Umbilical cord (tissue), 2 donors: ENCODE measurements at places on chromosomes 1 and 21.

- no peak for DNase-seq
Measured at GRCh38 chr1:84635429-84635828, 54.8 kb downstream of the SSX2IP start.

DNA sequence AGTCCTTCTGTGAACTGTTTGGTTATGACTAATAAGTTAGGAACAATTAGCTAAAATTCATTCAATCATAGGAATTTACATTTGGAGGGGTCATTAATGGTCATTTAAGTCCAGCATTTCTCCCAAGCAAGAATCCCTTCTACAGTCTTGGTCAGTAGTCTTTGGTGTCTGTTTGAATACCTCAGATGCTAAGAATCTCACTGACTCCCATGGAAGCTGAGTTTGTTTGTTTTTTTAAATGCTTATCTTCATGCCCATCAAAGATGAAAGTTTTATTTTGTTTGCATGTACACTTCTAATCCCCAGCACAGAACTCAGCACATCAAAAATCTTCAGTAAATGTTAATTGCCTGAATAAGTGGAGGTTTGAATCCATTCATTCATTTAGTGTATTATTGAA is 41.3 kb upstream of the SLC44A3 start:
- no peak for DNase-seq

DNA sequence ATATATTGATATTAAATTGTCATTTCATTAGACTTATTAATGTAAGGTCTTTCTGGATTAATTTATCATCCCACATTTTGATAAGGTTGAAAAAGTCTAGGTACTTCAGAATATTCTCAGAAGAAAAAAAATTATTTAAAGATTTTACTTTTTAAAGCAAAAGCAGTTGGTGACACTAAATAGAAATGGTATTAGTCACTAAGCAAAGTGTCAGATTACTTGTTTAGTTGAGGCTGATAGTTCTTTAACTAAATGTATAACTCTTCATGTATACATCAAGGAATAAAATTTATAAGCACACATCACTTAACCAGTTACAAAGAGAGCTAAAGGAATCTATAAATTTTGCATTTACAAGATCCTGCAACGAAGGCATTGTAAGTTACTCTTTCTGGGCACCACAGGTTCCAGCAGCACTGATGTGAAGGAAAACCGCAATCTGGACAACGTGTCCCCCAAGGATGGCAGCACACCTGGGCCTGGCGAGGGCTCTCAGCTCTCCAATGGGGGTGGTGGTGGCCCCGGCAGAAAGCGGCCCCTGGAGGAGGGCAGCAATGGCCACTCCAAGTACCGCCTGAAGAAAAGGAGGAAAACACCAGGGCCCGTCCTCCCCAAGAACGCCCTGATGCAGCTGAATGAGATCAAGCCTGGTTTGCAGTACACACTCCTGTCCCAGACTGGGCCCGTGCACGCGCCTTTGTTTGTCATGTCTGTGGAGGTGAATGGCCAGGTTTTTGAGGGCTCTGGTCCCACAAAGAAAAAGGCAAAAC is 101.1 kb downstream of the ADARB1 start:
- no peak for DNase-seq

GRCh38 chr1:64663668-64664067 is 81.2 kb upstream of the RAVER2 start:
- DNase-seq = no peak

DNA sequence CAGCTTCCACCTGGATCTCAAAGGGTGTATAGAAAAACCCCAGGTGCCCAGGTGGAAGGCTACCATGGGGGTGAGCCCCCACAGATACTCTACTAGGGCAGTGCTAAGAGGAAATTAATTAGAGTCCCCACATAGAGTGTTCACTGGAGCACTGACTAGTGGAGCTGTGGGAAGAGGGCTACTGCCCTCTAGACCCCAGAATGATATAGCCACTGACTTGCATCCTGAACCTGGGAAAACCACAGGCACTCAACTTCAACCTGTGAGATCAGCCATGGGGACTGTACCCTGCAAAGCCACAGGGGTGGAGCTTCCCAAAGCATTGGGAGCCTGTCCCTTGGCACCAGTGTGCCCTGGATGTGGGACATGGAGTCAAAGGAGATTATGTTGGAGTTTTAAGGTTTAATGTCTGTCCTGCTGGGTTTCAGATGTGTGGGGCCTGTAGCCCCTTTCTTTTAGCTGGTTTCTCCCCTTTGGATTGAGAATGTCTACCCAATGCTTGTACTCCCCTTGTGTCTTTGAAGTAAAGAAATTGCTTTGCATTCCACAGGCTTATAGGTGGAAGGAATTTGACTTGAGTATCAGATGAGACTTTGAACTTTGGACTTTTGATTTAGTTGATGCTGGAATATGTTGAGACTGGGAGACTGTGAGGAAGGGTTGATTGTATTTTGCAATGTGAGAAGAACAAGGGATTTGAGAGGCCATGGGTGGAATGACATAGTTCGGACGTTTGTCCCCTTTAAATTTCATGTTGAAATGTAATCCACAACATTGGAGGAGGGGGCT is 31.8 kb upstream of the CDC14A start:
- no peak for DNase-seq

GRCh38 chr1:156931974-156932710 is 11.7 kb downstream of the LRRC71 start:
- no peak for DNase-seq

- no peak for DNase-seq
Measured at GRCh38 chr1:8910331-8910730, 31.8 kb upstream of the ENO1 start.

DNA sequence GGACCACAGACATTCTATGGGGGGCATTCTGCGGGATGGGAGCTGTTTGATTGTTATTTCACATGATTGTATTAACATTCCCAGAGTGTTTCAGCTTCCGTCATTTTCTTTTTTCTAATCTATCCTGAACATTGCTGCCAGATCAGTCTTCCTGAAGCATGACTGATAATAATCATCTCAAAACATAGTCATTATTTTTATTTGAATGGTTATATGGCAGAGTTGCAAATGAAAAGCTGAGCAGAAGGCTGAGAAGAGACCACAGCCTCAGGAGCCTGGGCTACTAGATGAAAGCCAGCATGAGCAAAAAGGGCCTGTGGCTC is 109.0 kb downstream of the ERG start:
- DNase-seq = no peak

GRCh38 chr1:57058652-57059501 is 93.1 kb upstream of the C8B start:
- no peak for DNase-seq

- no peak for DNase-seq
Measured at GRCh38 chr1:100394285-100394684, 42.0 kb downstream of the CDC14A start.

GRCh38 chr21:45383111-45383614 is 21.8 kb upstream of the COL18A1 start:
- no peak for DNase-seq

GRCh38 chr1:22576617-22577016 is 13.3 kb downstream of the EPHA8 start:
- no peak for DNase-seq

DNA sequence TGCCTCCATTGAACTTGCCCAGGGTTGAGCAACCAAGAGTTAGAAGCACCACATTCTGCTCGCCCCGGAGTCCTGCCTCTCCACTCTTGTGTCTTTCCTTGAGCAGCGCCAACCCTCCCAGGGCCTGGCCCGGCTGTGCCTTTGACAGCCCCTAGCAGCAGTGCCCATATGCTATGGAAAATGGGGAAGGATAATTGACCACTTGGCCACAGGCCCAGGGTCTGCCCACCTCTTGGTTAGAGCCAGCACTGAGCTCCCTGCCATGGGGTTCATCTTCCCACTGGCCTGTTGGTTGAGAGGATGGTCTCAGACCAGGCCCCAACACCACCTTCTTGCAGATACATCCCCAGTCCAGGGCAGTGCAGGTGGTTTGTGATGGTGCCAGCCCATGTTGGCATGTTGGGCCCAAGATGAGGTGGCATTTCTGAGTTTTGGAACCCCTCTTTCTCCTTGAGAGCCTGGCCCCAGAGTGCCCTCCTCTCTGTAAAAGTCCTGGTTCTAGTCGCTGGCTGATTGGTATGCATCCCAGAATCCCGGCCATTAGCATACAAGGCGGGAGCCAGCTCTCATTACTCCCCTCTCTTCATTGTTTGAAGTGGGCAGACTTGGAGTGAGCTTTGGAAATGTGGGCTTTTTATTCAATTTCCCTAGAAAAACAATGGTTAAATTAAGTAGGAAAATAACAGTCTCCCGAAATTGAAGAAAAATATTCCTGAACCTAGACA is 7.6 kb downstream of the ARHGEF10L start:
- no peak for DNase-seq

DNA sequence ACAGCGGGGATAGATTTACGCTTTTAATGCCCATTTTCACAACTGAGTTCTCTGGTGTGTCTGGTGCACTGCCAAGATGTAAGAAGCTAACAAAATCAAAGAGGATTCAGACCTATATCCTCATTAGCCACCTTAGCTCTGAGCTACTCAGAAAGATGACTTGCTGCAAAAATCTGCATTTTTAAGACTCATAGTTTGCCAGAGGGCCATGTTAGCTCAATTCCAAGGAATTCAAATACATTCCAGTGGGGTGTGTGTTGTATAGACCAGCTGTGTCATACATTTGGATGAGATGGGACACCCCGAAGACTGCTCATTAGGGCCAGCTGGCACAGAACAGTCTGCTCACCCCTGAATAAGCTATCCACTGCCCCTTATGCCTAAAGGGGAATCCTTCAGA is 8.9 kb downstream of the DENND2D start:
- peak; percentile 14 for DNase-seq

GRCh38 chr1:201556841-201557571 is 18.1 kb downstream of the NAV1 start:
- DNase-seq = no peak

GRCh38 chr1:53644496-53644895 is 94.5 kb downstream of the GLIS1 start:
- DNase-seq = no peak

DNA sequence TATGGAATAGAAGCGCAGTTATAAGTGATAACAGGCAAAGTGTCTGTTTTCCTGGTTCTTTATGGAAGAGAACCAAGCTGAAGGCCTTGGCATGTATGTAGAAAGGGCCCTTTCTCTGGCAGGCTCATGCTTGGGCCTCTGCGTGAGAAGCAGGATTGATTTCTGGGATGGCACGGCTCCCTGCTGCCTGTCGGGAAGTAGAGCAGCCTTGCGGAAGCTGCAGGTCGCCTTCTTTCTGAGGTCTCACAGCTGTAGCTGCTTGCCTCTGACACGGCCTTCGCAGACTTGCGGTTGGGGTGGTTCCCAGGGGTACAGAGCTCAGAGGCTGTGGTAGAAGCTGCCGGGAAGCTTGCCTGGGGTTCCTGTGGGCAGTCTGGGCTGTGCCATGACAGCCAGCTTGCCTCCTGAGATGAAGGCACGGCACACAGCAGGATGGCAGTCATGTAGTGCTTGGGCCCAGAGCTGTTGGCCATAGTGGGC is 39.4 kb downstream of the TRAPPC10 start:
- peak; percentile 14 for DNase-seq

GRCh38 chr1:213698092-213698702 is 289.6 kb upstream of the PROX1 start:
- no peak for DNase-seq

GRCh38 chr1:162687870-162688269 is 55.6 kb downstream of the DDR2 start:
- DNase-seq = no peak

DNA sequence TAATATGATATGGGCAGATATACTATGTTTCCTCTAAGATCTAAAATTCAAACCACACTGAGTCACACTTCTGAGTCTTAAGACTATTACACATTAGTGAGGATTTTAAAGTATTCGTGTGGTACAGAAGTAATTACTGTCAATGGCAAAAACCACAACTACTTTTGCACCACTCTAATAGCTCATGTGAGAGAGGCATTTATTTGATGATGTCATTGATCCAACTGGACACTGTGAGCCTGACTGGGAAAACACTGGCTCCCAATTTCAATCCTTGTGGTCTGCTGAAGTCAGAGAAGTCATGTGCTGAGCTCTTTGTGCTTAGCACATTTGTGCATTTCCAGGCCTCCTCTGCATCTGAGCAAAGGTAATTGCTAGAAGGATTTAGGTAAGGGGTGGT is 377.8 kb downstream of the USH2A start:
- no peak for DNase-seq

DNA sequence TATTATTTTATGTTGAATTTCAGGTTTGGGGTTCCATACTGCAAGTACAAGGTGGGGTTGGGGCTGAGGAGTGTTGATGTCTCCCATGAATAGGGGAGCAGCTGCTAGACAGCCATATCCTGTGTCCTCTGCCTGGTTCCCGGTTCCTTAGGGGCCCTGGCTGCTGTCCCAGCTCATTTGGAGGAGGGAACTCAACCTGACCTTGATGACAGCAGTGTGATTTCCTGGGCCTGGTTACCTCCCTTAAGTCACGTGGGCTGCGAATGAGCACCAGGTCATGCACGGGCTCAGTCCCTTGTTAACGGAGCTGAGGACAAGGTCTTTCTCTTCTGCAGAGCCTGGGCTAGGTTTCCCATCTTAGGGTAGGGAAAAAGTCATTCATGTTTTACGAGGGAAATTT is 85.1 kb downstream of the MTR start:
- DNase-seq = no peak

DNA sequence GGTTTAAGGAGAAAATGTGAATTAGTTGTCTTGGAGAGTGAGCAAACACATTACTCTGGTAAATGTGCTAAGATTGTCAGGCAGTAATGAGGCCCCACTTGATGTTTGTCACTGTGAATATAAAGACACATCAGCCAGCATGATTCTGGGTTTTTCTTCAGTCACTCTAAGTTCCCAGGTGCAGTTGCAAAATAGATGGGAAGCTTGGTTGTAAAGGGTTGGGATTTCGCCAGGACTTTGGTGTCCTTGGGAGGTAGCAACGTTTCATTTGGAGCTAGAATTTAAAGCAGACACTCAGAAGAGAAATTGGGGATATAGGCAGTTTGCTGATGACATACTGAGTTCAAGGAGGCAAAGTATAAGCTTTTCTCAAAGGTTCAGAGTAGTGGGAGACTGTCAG is 154.3 kb downstream of the MAST2 start:
- no peak for DNase-seq

- no peak for DNase-seq
Measured at GRCh38 chr1:64072089-64072793, 131.2 kb upstream of the UBE2U start.

GRCh38 chr1:215360758-215361157 is 206.3 kb upstream of the KCTD3 start:
- DNase-seq = no peak

DNA sequence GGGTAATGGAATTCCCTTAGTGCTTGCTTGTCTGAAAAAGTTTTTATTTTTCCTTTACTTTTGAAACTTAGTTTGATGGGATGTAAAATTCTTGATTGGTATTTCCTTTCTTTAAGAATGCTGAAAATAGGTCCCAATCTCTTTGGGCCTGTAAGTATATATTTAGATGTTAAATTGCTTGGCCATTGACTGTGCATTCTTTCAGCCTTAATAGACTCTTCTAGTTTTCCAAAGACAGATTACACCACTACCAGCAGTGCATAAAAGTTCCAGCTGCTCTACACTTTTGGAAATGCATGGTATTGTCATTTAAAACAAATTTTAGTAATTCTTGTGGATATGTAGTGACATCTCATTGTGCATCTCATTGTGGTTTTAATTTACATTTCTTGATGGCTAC is 464.8 kb upstream of the USP24 start:
- no peak for DNase-seq
